MG63 (cell line): ENCODE measurements at places on chromosomes 13 and 19. TPM values are rescaled to one million over a fixed set of nuclear protein-coding genes. Genes with fewer than 3 reads are reported as not detected.

DNA sequence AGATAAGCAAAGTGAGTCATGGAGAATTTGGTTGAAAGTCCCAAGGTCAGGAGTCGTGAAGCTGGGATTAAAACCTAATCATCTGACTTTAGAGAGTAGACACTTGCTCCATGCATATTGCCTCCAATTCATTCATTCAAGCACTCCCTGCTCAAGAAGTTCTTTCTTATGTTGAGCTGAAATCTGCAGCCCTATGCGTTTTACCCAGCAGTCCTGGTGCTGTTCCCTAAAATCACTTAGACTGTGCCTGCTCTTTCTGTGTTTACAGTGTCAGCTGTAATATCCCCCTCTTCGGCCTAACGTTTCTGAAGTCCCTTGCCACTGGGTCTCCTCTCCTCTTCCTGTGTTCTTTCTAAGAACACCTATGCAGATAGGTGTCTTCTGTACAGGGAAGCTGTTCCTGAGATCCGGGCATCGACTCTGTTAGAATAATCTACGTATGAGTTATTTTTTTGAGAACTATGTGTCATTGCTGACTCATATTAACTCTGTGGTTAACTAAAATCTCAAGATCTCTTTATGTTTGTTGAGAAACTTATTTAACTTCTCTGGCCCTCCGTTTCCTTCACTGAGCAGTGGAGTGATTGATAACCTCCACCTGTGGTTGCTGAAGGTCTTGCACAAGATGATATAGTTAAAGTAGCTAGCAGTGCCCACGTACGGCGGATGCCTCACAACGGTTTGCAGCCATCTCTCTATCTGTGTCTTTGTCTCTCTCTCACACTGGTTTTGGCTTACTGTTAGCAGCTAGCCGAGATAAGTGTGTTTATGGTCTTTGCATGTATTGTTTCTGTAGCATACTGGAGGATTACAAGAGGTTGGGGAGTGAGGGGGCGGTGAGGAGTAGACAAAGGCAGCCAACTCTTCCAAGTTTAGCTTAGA, 4.7 kb downstream of the ALOX5AP start:
- DNase-seq: peak; percentile 75

DNA sequence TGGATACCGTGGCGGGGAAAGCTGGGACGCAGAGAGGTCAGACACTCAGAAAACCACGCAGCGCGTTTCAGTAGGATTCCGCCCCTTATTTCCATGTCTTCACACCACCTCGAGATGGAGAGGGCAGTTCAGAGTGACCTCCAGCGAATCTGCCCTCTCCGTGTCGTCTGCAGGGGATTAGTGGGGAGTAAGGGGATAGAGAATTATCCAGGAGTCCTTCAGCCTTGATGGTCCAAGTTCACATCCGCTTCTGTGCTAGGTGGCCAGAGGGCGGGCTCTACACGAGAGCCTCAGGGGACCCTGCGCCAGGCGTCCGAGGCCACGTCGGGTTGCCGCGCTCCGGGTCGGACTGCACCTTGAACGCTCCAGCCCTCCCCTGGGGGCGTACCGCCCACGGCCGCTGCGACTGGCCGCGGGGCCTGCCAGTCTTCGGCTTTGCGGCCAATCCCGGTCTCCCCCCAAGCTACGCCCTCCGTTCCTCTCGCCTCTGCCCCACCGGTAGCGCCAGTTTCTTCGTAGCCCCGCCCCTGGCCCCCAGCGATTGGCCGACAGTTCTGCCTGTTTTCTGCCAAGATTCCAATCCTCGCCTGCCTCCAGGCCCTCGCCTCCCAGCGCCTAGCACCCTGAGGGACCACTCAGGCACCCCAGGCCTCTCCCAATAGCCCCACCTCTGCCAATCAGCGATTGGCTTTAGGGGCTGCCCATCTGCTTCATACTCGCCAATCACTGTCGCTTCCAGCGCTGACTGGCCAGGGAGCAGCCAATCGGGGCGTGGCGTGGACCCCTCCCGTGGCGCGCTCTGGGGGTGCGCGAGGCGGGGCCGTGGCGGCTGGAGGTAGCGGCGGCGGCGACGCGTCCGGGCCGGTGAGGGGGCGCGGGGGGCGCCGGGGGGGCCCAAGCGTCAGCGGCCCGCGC, at the start of gene SLC25A42:
Gene SLC25A42, plus strand, starts transcription at position 812 of the 915 bp plus-strand sequence. CDS start 32,131 bp downstream, outside the sequence.
- peak; percentile 100 for DNase-seq

GRCh38 chr19:18785179-18786124, 5.7 kb downstream of the COMP start:
- DNase-seq: peak; percentile 75

DNA sequence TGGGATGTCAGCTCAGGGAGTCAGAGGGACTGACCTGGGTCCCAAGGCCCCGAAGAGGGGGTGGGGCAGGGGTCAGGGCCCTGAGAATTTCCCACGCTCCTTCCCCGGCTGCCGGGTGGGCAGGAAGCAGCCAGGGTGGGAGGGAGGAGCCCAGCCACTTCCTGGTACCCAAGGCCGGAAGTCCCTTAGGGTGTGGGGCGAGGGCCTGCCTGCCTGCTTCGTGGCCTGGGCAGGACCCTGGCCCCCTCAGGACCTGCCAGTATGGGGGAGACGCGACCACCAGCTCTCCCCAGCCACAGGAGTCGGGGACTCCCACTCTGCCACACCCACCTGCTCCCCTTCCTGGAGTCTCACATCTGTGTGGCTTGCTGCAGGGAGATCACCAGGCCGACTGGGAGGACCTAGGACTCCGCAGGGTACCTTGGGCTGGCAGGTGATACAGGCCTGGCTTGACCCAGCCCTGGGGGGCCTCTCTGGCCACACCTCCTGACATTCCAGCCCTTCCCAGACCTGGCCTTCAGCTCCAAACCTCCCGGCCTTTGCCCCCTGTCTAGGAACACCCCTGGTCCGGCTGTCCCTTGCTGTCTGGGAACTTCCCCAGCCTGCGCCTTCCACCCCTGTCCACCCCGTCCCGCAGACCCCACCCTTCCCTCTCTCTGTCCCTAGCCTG, 9.8 kb upstream of the CIRBP start:
- DNase-seq: peak; percentile 72

GRCh38 chr19:33393286-33394005, 19.9 kb downstream of the CEBPG start:
- no peak for DNase-seq

DNA sequence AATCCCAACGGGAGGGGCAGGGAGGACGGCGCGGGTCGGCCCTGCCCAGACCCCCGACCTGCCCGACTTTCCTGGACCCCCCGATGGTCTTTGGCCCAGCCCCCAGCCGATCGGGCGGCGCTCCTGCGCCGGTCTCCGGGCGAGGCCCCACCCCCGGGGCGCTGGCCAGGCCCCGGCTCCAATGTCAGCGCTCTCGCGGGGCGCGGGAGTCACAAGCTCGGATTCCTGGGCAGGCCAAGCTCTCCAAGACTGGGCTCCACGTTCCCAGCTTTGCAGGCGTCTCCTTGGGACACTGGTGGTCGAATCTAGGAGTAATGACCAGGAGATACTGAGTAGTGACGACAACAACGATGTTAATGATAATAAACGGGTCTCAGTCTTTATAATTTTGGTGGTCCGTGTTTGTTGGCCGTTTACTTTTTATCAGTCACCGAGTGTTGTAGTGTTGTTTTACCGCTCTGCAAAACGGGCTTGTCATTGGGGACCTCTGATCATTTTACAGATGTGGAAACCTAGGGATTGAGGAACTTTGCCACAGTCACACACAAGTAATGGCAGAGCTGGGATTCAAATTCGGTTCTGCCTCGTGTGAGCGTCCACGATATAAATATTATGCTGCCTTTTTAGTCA, 545 bp downstream of the RAD23A start:
- peak; percentile 95 for DNase-seq

DNA sequence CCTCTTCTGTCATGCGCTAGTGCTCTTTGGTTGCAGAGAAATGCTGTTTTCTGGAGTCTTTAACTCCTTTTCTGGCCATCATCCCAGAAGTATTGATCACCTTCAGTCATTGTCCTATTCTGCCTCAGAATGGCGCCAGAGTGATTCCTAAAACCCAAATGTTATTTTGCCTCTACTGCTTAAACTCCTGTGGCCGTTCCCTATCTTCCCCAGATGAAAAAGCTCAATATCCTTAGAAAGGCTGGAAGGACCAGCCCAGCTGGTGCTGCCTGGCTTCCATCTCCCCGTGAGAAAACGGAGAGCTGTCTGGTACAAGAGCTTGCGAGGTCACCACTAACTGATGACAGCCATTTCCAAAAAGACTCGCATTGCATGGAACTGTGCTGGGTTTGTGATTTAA, 179.1 kb downstream of the RBM26 start:
- DNase-seq: no peak

DNA sequence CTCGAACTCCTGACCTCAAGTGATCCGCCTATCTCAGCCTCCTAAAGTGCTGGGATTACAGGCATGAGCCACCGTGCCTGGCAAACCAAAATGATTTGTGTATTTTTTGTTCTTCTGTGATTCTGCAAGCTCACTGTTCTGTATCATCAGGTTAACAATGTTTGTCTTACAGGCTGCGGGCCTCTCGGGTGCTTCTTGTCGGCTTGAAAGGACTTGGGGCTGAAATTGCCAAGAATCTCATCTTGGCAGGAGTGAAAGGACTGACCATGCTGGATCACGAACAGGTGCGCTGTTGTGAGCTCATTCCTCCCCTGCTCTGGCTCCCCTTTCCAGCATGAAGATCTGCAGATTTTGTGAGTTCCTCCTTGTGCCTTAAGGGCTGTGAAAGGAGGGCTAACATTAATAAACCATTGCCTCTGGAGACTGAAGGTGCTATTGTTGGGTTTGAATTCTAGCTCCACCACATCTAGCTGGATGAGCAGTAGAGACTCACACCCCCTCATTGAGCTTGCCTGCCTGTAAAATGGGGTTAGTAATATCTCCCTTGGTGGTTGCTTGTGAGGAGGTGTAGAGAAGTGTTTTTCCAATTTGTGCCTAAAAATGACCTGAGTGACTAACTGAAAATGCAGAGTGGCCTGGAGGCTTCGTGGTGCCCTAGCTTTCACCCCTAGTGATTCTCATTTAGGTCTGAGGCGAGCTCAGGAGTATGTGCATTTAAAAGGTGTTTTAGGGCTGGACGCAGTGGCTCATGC, 12.9 kb downstream of the SAE1 start:
- DNase-seq: no peak

DNA sequence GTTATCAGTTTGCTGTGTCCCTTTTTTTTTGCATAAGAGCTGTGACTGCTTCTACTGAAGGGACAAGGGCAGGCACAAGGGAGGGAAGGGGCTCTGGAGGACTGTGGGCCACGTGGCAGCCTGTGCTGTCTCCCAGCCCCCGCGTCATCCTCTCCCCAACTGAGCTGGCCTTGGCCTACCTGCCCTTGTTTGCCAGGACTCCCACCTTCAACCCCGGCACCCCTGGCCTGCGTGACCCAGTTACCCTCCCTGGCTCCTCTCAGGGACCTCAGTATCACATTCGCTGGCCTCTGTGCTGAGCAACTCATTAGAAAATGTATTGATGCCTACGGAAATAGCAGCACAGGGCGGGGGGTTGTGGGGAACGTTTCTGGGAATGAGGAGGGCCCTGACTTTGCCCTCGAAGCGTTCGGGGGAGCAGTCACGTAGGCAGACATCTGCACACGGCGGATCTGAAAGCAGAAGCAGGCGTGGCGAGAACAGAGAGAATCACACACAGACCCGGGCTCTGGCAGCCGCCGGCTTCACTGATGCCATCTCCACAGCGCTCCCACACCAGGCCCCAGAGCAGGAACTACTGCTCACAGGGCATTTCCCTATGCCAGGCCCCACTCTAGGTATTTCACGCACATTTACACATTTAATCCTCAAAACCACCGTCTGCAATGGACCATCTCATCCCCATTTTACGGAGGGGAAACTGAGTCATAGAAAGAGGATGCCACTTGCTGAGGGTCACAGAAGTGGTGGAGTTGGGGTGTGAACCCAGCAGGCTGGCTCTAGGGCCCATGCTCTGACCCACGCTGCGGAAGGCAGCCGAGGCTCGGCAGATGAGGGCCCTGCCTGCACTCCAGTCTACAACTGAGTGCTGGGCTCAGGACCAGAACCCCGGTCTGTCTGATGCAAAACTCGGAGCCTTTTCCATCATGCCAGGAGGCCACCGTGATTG, 5.7 kb upstream of the ATF5 start:
- DNase-seq: no peak

DNA sequence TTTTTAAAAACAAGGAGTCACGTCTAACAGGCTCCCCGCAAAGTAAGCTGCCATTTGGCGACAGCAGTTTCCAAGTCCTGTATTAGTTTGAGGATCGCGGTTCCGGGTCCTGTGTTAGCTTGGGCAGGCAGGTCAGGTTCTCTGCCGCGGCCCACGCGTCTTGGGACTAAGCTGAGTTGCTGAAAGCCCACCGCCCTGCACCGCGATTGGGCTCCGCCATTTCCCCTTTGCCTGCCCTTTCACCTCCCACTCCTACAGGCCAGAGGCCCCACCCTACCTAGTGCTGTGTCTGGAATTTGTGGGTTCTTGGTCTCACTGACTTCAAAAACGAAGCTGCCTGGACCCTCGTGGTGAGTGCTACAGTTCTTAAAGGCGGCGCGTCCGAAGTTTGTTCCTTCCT, 6.8 kb downstream of the PARP4 start:
- DNase-seq: no peak

CACNA1A gene
- total RNA-seq: 0.56 and 3.2 TPM in 2 replicates

PSG11 gene
- total RNA-seq: not detected in 2 replicates

LILRA1 gene
- not detected in 2 replicates for total RNA-seq
